ENCODE measurements at places on chromosomes 16 and 17. TPM values are rescaled to one million over a fixed set of nuclear protein-coding genes. Genes with fewer than 3 reads are reported as not detected.
A peak's percentile ranks its signal among the peaks of the same experiment; 100 is the strongest.

PRM3 gene
- not detected for total RNA-seq

GRCh38 chr17:32349503-32349853, 479 bp upstream of the ZNF207 start:
- H3K4me1 ChIP-seq, result peaks cover 34% of the 10 kb centered on the region
- peaks cover 38% of the 10 kb centered on the region for H3K36me3 ChIP-seq
- DNase-seq, result peak; percentile 32
- no peaks in the 10 kb centered on the region for H3K27me3 ChIP-seq
- H3K4me3 ChIP-seq, result peak overlapping the region; percentile 97

- no peaks in the 10 kb centered on the region for H3K36me3 ChIP-seq
- peak; percentile 21 for DNase-seq
- no peak overlapping the region for H3K27ac ChIP-seq
These were observed 16.8 kb upstream of the AKAP1 start for GRCh38 chr17:57068222-57068658.

RGS11 gene
- not detected for total RNA-seq

IGSF6 gene
- total RNA-seq, result not detected

DNA sequence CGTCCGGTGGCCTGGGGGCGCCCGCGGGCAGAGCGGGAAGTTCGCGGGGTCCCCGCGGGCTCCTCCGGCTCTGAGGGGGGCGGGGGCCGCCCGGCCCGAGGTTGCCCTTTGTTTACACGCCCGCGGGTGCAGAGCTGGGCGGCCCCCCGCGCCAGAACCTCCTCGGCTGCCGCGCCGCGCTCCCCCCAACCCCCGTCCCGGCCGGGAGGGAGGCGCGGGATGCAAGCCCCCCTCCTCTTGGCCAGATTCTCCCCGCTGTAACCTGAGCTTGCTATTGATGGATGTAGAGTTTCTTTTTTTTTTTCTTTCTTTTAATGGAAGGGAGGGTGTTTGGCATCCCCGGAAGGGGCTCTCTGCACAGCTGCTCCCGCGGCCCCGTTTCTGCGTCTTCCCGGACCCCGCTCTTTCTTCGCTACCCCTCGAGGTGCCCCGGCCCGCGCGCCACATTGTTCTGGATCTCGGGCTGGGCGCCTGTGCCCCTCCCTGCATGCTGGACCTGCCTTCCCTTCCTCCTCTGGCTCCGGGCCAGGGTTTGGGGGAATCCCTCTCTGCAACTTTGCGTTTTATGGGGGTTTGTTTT, 646 bp downstream of the CBX2 start:
- peak overlapping the region; percentile 82 for H3K4me3 ChIP-seq
- DNase-seq, result peak; percentile 47
- no peaks in the 10 kb centered on the region for H3K36me3 ChIP-seq
- H3K27ac ChIP-seq, result no peak overlapping the region

- no peak for DNase-seq
- peaks cover 6% of the 10 kb centered on the region for H3K4me1 ChIP-seq
- no peaks in the 10 kb centered on the region for H3K36me3 ChIP-seq
- no peaks in the 10 kb centered on the region for H3K27me3 ChIP-seq
These were observed 47.1 kb downstream of the WSB1 start for GRCh38 chr17:27341041-27341471.

- H3K27me3 ChIP-seq, result no peaks in the 10 kb centered on the region
- H3K4me3 ChIP-seq, result peak overlapping the region; percentile 86
- peaks cover 2% of the 10 kb centered on the region for H3K36me3 ChIP-seq
- peak overlapping the region; percentile 79 for H3K27ac ChIP-seq
- H3K4me1 ChIP-seq, result peaks cover 46% of the 10 kb centered on the region
- peak; percentile 30 for DNase-seq
These were observed 668 bp downstream of the ATPAF2 start for GRCh38 chr17:18038149-18038850.

GRCh38 chr17:44385287-44386181, 3.9 kb downstream of the ITGA2B start:
- H3K27ac ChIP-seq, result no peak overlapping the region
- peak; percentile 92 for DNase-seq
- peaks cover 19% of the 10 kb centered on the region for H3K27me3 ChIP-seq
- H3K4me1 ChIP-seq, result peaks cover 9% of the 10 kb centered on the region
- peak overlapping the region; percentile 63 for H3K4me3 ChIP-seq

DNA sequence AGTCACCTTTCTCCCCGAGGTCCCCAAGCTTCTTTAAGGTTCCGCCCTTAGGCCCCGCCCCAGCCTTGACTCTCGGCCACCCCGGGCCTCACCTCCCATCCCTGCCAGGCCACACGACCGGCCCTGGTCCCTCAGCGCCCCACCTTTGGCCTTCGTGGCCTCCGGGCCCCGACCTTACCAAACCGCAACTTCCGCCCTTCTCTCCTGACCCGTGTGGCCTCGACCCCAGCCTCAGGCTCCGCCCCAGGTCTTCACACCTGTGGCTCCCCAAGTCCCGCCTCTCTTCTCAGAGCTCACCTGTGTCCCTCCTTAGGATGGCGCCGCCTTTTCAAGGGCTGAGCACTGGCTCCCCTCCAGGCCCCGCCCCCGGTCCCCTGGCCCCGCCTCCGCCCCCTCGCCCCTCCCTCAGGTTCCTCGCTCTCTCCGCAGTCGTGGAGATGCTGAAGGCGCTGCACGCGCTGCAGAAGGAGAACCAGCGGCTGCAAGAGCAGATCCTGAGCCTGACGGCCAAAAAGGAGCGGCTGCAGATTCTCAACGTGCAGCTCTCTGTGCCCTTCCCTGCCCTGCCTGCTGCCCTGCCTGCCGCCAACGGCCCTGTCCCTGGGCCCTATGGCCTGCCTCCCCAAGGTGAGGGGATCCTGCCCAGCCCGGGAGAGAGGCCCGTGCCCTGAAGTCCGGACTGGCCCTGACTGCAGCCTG, 10.0 kb upstream of the CISD3 start:
- H3K36me3 ChIP-seq, result peaks cover 34% of the 10 kb centered on the region
- H3K27ac ChIP-seq, result no peak overlapping the region
- peaks cover 32% of the 10 kb centered on the region for H3K4me1 ChIP-seq
- DNase-seq, result no peak
- H3K4me3 ChIP-seq, result no peak overlapping the region

DNA sequence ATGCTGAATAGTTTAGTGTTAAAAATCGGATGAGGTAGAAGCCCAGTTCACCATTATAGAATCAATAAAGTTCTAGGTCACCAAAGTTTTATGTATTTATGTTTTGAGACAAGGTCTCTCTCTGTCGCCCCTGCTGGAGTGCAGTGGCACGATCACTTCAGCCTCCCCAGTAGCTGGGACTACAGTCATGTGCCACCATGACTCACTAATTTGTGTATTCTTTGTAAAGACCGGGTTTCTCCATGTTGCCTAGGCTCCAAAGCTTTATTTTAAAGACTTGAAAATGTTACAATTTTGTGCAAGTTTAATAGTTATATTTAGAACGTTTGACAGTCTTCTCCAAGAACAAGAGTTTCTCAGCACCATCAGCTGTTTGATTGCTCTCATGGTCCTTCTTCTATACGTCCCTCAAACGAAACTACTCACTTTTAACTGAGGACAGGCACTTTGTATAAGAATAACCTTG, 32.1 kb downstream of the NDE1 start:
- H3K27ac ChIP-seq, result no peak overlapping the region
- H3K4me3 ChIP-seq, result no peak overlapping the region
- DNase-seq, result peak; percentile 72
- peaks cover 6% of the 10 kb centered on the region for H3K4me1 ChIP-seq
